ENCODE measurements at places on chromosomes 7 and 10.

DNA sequence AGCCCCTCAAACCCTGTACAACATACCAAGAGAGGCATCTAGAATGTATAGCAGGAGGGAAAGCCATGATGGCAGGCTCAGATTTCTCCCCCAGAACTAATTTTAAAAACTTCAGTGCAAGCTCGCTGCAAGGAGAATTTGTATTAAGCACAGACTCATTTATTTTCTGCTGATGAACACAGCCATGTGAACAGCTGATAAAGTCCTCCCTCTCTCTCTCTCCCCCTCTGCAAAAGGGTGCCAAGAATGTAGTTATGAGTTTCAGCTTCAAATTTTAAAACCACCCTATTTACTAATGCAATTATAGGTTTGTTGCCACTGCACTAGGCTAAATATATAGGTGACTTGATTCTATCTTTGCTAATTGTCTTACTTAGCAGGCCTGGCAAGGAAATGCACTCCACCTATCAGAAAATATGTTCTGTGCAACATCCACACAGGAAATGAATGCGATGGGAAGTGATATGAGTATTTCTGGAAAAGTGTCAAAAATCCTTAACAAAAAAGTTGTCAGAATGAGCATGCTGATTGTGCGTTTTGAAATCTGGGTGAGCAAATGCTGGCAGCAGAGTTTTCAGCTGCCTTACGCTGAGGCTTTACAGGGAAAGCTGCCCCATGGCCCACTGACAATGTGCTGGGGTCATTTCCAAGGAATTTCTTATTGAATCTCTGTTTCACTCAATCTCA, 43.4 kb upstream of the GHITM start:
- DNase-seq: no peak

DNA sequence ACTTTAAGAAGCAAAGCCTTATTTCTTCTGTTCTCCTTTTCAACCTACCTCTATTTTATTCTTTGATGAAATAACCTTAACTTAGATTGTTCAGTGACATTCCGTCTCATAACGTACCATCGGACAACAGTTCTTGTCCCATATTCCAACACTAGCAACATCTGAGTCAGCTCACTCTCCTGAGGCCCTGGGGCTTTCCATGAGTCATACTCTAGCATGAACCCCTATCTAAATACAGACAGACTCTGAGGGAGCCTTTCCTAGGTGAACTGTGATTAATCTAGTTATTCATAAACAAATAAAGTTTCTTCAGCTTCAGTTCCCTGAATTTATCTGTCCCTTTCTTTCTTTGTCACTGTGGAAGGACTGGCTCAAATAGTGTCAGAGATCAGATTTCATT, 168.7 kb upstream of the LYZL1 start:
- DNase-seq: no peak

DNA sequence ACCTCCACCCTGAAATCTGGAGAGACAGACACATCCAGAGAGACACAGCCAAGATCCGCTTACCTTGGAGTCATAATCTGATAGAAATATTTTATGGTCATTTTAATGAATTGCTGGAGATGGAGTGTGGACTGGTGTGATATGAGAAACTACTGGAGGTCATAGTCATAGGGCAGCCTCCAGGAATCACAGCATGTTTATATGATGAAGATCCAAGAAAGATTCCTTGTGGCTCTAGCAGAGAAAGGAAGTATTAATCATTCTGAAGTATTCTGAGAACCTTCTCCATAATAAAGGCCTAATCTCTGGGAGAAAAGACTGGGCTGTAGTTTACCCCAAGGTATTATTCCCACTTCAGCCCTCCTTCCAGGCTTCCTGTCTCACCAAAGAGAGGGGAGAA, 38.0 kb downstream of the POLR1F start:
- DNase-seq: no peak

DNA sequence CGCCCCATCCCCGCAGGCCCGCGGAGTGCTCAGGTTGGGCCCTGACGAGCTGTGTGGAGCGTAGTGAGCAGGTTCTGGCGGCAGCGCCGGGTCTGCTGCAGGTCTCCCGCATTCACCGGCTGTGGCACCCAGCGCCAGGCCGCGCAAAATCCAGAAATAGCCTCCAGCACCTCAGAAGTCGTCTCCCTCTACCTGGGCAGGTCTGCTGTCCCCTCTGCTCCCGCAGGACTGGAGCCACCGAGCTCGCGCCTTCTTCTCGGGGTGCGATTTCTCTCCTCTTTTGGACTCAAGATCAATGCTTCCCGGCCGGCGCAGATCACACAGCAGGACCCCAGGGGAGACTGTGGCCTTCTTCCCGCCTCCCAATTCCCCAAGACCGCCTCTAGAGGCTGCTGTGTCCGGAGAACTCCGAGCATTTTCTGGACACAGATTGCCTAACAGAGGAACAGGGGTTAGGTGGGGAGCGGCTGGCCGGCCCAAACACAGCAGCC, 8.4 kb downstream of the TLX1 start:
- no peak for DNase-seq

GRCh38 chr10:2038036-2038435, 300.7 kb upstream of the ADARB2 start:
- DNase-seq: no peak

DNA sequence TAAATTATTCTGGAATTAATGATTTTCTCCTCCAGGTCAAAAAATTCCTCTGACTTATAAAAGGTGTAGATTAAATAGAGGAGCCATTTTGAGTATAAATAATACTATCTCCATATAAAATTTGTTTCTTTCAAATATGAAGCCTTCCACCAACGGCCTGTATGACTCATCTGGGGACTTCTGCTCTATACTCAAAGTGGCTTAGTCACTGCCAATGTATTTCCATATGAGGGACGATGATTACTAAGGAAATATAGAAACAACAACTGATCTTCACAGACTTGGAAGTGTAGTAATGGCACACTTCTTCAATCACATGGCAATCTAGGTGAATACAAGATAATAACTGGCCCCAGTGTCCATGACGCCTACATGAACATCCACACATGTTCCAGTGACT, 335.6 kb upstream of the HGF start:
- no peak for DNase-seq

- DNase-seq: no peak
Measured at GRCh38 chr10:127012071-127012768, 107.0 kb downstream of the DOCK1 start.

DNA sequence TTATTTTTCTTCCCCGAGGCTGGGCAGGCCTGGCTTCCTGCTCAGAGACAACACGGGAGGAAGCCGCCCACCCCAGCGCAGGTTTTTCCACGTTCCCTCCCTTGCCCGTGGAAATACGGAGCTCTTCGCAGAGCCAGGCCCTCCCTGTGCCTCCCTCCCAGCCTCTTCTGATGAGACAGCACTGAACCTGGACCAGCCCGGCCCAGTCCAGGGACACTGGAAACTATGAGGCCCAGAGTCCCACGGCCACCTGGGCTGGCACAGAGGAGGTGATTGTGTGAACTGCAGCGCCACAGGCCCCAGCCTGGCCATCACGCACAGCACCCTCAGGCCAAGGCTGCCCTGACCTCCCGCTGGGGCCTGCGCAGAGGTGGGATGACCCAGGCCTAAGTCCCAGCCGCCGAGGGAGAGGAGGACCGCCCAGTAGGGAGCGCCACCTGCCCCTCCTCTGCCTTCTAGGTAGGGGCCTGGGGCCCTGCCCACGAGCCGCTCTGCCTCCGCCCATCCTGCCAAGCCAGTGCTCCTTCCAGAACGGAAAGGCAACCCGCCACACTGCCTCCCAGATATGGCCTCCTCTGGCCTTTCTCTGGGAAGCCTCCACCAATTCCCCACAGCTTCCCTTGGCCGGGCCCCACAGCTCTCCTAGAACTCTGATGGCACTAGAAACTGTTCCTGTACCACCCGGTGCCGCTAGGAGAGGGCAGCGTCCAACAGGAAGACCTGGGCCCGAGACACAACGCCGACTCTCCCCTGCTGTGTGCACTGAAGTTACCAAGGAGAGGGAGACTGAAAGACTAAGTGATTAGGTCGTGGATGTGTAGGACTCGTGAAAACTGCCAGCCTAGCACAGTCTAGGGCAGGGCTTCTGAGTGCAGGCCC, 57.2 kb downstream of the PROSER2 start:
- no peak for DNase-seq

- no peak for DNase-seq
Measured at GRCh38 chr10:51000976-51001375, 73.3 kb upstream of the PRKG1 start.

- DNase-seq: no peak
Measured at GRCh38 chr10:33815776-33816175, 481.3 kb upstream of the NRP1 start.

DNA sequence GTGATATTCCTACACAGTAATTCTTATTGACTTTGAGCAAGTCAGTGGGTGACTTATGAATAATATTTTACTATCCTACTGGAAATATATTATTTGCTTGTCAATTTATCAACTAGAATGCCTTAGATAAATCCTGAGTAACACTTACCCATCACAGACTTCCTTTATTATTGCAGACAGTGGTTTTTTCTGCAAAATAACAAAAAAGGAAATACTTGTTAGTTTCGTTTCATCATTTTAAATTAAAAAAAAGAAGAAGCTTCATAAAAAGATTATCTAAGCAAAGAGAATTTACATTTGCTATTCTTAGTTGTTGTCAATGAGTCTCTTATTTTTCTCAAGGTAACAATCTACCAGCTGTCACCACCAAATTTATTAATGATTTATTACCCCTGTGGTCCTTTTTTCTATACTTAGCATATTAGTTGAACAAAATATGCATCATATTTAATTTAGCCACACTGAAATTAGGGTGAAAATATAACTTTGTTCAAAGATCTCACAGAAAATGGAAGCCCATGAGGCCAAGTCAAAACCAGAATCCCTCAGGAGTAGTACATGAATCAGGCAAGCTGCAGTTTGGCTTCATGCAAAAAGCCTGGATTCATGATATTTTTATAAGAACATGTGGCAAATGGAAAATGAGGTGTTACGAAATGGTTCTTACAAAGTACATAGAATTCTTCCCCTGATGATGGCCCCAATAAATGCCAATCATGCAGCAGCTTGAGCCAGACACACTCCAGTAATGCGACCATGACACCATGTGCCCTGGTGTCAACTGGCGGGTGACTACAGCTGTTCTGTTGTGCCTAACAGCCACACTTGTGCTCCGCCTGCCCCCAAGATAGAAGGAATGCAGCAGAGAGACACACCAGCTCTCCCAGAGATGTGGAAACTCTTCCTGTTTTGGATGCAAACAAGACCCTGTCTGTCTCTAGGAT, 132.6 kb downstream of the ELMO1 start:
- DNase-seq: no peak

GRCh38 chr10:115335366-115335765, 242.2 kb downstream of the ATRNL1 start:
- no peak for DNase-seq

- DNase-seq: no peak
Measured at GRCh38 chr10:50347394-50347802, 96.1 kb upstream of the ASAH2 start.

DNA sequence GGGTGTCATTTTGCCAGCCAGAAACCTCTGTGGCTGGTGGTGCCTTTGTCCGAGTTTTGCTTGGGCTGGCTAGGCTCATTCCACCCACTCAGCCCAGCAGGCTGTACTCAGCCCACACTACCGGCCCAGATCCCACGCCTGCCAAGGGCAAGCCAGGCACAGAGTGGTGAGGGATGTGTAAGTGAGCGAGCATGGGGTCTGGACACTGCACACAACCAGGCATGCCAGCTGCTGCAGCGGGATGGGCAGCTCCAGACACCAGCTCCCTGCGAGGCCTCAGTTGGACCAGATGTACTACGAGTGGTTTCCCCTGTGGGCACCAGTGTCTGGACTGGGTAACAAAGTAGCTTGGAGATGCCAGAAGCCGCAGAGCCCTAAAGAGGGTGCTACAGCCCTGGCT, 134.2 kb upstream of the C7orf33 start:
- no peak for DNase-seq

GRCh38 chr10:87615856-87616255, 43.8 kb upstream of the PAPSS2 start:
- no peak for DNase-seq

DNA sequence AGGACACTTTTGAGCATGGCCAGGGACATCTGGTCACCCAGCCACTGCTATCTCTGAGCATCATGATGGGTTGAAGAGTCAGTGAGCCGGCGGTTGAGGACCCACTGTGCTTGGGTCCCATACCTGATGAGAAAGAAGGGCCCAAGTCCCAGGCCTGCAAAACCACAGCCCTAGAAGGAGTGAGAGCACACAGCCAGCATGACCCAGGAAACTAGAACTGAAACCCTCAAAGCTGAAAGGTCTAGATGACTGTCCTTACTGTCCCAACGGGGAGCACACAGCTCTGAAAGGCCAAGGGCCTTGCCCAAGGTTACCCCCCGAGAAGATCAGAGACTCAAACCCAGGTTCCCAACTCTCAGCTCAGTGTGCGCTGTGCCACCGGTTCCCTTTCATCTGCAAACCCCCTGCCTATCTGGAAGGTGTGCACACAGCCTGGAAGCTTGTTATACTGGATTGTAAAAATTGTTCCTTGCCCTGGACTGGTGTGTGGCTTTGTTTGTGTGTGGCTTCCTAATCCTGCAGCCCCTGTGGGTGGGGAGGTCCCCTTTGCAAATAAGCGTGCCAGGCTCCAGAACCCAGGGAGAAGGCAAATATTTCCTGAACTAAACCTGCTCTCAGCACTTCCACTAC, 22.6 kb upstream of the PSAP start:
- no peak for DNase-seq

DNA sequence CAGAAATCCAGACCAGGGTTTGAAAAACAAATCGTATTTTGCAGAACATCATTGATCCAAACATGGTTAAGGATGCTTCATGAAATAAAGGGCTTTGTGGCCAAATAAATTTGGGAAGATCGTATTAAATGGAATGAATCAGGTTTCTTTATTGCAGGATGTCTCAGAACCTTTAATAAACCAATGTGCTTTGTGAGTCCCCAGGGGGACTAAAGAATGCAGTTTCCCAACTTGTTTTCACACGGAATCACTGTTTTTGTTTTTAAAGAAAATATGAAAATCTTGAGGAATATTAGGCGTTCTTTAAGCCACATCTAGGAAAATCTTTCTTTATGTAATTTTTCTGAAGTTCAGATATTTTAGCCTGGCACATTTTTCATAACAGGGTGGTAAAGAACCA, 16.8 kb upstream of the CCDC172 start:
- no peak for DNase-seq

DNA sequence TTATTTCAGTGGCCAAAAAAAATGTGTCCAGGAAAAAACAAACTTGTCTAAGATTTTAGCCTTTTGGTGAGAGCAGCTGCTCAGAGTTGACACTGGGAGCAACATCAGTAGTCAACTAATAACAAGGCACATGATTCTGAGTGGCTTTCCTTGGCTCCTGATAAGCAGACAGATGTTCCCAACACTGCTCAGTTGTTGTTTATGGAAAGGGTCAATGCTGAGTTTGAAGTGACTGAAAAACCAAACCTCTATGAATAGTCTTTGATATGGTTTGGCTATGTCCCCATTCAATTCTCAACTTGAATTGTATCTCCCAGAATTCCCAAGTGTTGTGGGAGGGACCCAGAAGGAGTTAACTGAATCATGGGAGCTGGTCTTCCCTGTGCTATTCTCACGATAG, 12.3 kb downstream of the DYDC1 start:
- no peak for DNase-seq

Measured in esophagus squamous epithelium (tissue), 5 donors.